ENCODE measurements at places on chromosomes 1 and 21.

GRCh38 chr21:42623694-42624093 is 29.7 kb upstream of the PDE9A start:
- DNase-seq = no peak

DNA sequence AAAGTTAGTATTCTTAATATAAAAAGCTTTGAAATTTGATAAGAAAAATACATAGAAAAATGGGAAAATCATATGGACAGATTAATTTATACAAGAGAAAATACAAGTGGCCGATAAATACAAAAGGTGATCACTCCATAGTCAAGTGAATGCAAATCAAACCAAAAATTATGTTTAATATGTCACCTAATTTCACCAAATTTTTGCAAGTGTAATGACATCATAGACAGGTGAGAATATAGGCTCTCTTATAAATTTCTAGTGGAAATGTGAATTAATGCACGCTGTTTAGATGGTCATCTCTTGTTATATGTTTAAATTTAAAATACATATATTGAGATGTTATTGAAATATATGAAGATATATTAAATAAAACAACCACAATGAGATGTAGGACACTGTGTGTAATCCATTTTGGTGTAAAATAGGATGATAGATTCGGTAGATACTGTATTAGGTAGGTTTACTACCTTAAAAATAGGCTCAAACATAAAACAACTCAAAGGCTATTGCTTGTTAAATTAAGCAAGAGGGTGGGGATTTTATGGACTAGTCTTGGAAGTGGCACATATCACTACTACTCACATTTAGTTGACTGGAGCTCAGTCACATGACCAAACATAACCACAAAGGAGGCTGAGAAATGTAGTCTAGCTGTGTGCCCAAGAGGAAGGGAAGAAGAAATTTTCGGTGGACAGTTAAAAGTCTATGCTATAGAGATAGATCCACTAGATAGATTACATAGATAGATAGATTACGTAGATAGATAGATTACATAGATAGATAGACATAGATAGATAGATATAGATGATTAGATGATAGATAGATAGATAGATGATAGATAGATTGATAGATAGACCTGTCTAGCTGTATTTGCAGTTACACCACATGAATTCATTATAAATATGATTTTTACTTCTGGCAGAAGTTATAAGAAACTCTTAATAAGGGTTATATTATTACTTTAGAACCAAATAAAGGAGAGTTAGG is 9.2 kb downstream of the INSL5 start:
- DNase-seq = no peak

DNA sequence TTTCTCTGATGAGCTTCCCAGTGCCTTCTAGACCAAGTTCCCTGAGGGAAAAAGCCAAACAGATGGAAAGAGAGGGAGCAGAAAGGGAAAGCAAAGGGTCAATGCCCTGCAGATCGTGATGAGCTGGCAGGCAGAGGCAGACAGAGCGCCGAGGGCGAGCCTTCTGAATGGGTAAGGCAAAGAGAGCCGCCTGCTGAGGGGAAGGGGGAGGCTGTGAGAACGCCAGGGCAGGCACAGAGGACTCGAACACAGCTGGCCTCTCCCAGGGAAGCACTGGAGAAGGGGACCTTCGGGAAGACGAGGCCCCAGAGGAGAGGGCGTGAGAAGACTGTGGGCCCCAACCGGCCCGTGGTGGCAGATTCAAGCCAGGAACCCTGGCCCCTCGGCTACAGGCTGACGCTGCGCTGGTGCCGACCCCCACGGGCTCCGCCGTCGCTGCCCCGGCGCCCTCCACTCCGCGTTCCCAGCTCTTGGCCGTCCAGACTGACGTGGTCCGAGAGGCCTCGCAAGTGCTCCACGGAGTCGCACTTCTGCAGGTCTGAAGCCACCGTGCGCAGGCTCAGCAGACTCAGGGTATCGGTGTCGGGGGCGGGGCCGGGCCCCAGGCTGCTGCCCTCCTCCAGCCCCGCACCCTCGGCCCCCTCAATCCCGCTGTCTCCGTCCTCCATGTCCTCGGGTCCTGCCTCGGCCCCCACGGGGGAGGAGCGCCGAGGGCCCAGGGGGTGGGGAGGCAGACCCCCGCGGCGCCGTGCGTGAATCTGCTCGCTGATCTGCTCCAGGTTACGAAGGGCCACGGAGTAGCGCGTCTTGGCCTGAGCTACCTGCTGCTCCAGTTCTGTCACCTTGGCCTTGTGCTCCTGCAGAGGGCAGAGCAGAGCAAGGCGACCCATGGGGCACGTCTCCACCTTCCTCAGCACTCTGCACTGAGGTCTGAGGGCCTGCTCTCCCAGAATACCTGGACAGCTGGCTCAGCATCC is 13.9 kb downstream of the SH3BP5L start:
- DNase-seq = no peak

DNA sequence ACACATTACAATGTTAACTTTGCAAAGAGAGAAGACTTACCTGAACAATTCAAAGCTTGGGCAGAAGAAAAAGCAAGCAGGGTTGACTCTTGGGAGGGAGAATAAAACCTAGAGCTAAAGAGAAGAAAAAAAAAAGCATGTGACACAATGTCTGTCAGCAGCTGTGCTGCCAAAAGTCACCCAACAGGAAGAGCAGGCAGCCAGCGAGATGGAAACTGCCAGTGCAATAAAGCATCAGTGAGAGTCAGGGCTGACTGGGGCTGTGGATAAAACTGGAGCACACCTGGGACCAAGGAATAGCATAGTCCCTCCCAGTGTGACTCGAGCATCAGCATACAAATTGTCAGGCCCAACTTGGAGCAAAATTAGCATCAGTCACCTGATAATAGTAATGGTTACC is 65.0 kb upstream of the SLC22A15 start:
- DNase-seq = no peak

DNA sequence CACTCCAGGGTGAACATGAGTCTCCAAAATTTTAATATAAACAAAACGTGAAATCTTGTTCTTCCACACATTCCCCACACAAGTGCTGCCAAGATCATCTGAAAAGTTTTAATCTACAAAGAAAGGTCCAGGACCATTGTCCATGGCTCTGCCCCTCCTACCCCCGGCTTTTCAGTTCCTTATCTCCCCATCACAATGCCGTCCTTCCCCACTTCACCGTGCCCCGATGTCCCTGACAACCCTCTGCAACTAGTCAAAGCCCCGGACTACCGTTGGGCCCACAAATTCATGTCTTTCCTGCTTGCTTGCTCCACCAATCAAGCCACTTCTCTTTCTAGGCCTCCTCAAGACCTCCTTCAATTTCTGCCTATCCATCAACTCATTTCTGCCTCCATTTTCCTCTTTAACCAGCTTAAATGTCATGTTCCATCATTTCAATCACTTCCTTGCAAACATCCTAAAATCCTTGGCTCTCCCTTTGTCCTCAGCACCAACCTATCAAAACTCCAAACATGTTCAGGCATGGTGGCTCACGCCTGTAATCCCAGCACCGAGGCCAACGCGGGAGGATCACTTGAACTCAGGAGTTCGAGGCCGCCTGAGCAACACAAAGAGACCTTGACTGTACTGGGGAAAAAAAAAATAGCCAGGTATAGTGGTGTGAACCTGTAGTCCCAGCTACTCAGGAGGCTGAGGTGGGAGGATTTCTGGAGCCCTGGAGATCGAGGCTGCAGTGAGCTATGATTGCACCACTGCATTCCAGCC is 14.0 kb upstream of the BMP8B start:
- no peak for DNase-seq

GRCh38 chr1:77926561-77927357 is 38.3 kb downstream of the NEXN start:
- DNase-seq = no peak

DNA sequence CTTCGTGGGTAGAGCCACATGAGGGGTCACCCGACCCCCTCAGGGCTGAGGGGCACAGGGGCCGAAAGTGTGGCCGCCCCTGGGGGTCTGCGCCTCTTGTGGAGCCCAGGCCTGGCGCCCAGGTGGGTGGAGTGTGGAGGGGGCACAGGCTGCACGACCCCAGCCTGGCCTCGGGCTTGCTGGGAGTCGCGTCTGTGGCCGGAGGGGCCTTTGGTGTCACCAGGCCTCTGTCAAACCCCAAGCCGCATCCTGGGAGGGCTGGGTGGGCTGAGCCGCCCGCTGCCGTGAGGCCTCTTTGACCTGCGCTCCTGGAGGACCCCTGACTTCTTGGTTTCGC is 60.7 kb downstream of the FAAP20 start:
- DNase-seq = no peak

DNA sequence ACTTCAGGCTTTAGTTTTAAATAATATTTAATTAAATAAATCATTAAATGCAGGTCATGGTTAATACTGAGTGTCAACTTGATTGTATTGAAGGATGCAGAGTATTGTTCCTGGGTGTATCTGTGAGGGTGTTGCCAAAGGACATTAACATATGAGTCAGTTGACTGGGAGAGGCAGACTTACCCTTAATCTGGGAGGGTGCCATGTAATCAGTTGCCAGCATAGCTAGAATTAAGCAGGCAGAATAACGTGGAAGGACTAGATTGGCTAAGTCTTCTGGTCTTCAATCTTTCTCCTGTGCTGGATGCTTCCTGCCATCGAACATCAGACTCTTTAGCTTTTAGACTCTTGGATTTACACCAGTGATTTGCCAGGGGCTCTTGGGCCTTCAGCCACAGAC is 85.3 kb downstream of the MAP3K21 start:
- no peak for DNase-seq

DNA sequence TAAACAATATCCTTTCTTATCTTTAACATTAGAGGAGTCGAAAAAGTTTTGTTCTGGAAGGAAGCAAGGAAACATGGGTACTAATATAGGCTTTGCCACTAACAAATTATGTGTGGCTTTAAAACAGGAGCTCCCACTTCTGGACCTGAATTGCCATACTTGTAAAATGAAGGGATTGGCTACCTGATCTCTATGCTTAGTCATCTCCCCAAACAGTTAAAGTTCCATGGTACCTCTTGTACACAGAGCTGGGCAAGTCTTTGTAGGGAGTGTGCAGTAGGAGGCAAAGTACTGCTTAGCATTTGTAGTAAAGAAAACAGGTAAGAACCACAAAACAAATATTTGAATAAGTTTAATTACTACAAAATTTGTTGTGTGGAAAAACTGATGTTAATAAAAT is 81.3 kb downstream of the MAST2 start:
- no peak for DNase-seq

- no peak for DNase-seq
Measured at GRCh38 chr1:28176492-28177470, at the start of gene PTAFR. PTAFR (minus strand) TSS chr1:28176690; CDS start chr1:28151021, 25,669 bp downstream.

- DNase-seq = no peak
Measured at GRCh38 chr21:27429710-27430341, 462.9 kb upstream of the ADAMTS5 start.

GRCh38 chr1:203124546-203125317 is 2.8 kb upstream of the ADORA1 start:
- no peak for DNase-seq

DNA sequence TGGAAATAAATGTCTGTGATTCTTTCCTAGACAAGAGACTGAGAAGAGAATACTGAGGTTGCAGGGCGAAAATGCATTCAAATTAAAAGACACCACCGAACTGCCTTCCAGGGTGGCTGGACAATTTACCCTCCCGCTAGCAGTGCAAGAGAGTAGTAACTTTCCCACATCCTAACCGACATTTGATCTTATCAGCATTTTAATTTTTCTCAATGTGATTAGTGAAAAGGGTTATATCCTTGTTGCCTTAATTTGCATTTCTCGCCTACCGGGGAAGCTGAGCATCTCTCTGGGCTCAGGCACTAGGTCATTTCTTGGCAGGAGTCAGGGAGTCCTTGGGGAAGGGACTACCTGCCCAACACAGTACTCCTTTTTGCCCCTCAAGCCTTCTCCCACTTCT is 2.8 kb downstream of the TNFRSF8 start:
- no peak for DNase-seq

DNA sequence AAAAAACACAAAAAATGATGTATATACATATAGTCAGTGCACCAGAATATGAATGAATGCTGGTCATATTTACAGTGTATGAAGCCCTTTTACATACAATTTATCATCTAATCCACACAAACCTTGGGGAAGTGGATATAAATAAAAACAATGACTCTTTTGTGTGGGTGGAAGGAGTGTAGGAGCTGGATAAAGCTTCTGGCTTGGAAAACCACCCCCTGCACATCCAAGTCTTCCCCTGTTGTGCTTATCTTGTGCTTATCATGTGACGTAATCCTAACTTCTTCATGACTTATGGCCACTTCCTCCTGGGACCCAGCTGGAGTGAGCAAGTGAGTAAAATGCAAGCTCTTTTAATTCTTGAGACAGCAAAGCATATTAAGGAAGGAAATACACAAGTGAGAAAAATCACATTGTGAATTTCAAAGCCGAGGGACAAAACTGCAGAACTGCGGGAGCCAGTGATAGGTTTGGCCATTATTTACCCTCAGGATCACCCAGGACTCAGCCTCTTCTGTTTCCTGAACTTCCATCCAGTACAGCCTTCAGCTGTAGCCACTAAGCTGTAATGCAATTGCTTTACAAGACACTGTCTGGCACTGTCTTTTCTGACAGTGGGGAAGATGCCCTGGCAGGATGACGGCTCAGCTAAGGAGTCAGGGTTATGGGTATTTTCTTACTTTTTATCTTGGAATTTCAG is 104.0 kb upstream of the PPM1J start:
- no peak for DNase-seq

DNA sequence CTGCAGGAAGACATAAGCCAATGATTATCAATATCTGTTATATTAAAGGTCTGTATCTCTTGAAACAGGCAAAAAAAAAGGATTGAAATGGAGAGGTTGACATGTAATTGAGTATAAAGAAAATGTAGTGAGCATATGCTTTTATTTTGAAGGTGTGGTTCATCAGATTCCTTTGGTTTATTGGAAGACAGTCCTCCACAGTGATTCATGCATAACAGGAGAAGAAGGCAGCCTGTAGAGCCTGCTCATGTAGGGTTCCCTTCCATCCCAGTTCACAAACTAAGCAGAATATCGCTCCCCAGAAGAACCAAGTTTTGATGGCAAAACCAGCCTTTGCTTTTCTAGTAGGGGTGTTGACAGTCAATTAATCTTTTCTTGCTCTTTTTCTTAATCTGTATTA is 1016.8 kb upstream of the ADGRL4 start:
- no peak for DNase-seq

- no peak for DNase-seq
Measured at GRCh38 chr1:36843906-36844610, 190.3 kb downstream of the GRIK3 start.

- no peak for DNase-seq
Measured at GRCh38 chr21:38379147-38379546, 119.1 kb downstream of the ERG start.

- DNase-seq = no peak
Measured at GRCh38 chr1:230391776-230392535, 34.2 kb downstream of the PGBD5 start.

GRCh38 chr1:24927988-24928688 is 1.9 kb downstream of the RUNX3 start:
- no peak for DNase-seq

DNA sequence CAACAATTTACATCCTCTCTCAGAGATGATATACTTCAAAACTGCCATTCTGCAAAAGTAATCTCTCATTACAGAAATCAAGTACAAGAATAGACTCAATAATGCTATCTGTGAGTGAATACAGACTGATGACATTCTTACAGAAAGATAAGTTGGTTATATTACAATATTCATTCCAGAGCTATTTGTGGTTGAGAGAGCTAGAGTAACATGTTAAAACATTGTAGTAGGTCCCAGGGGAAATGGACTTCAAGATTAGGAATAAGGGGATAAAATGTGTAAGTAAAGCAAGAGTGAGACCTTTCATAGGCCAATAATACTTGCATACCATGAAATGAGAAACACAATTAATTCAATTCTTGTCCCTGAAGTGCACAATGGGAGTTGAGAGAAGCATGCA is 1.5 kb downstream of the F13B start:
- DNase-seq = no peak

GRCh38 chr1:210741564-210741963 is 392.4 kb downstream of the KCNH1 start:
- no peak for DNase-seq

GRCh38 chr1:93288558-93288957 is 57.1 kb upstream of the DR1 start:
- DNase-seq = no peak
